Activated CD8-positive, alpha-beta memory T cell treated with anti-CD3 and anti-CD28 coated beads for 1 hour (primary cell): ENCODE measurements at places on chromosomes 12 and 14.
A peak's percentile ranks its signal among the peaks of the same experiment; 100 is the strongest.

DNA sequence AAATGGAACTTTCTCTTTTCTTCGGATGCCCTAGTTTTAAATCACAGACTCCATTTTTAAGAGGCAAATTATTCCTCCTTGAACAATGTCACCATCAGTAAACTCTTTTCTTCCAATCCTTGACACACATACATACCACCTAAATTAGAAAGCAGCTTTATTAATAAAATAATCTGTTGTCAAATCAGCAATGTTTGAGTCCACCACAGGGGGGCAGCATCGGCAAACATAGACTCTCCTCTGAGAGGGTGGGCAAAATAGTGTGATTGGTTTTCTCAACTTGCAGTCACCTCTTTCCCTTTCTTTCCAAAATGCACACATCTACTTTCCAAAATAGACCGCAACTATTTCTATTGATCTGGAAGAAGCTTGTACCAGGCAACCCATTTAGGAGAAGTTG, 438.4 kb upstream of the OR4E1 start:
- DNase-seq, result peak; percentile 25

- no peak for DNase-seq
These were observed 64.5 kb downstream of the AACS start for GRCh38 chr12:125129591-125130255.

GRCh38 chr14:74501691-74502090, 8.1 kb downstream of the ISCA2 start:
- no peak for DNase-seq

DNA sequence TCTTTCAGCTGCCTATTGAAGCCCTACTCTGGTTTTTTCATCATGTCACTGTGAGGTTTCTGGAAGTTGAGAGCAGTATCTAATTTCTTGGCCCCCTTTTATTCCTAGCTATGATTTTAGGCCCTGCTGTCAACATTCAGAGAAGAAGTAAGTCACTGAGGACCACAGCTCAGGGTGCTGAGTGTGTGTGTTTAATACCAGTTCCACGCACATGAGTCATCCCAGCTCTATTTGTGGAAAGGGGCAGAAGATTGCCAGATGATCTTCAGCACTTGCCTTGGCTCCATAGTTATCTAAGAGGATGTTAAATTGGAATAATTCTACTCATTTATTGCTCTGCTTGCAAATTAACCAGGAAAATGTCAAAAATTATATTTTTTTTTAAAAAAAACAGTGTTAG, 65.5 kb upstream of the SLC38A4 start:
- DNase-seq, result no peak

- no peak for DNase-seq
These were observed 49.2 kb downstream of the ACACB start for GRCh38 chr12:109165599-109165998.

DNA sequence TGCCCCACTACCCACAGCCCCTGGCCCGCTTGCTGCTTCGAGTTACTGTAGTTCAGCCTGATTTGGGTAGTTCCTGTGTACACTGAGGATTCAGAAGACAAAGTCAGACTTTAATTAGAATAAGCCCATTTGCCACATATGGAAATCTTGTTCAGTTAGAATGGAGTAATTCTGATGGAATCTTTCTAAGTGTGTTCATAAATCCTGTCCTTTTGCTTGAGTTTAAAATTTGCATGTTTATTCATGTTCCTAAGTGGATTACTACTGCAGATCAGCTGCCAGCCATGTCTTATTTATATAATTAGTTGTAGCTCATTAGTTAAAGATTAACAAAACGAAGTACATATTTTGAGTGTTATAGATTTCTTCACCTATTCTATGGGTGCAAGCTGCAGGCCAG, 504.5 kb downstream of the PCNX1 start:
- DNase-seq, result no peak

GRCh38 chr14:97319691-97320090, 522.5 kb downstream of the VRK1 start:
- no peak for DNase-seq
